Substantia nigra (tissue), 51 donors: ENCODE measurements at places on chromosomes 1 and 21.

- DNase-seq, result peak; percentile 61
Observed at GRCh38 chr1:46394108-46394871, at the start of gene FAAH. FAAH (plus strand) TSS chr1:46394317; CDS start chr1:46394349, 32 bp downstream.

DNA sequence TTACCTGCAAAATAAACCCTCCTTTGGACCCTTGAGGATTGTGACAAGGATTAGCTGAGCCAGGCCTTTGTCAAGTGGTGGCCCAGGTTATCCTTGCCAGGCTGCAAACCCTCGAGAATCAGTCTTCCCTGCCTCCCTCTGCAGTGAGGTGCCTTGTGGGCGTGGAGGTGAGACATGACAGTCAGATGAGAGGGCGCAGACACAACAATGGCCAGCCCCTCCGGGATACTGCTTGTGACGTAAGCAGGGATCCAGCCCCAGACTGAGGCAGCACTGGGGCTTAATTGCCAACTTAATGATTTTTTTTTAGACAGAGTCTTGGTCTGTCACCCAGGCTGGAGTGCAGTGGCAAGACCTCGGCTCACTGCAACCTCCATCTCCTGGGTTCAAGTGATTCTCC lies 104.6 kb downstream of the LAMC2 start:
- DNase-seq, result no peak

GRCh38 chr1:43379476-43379875 lies 10.1 kb downstream of the MED8 start:
- DNase-seq, result no peak

DNA sequence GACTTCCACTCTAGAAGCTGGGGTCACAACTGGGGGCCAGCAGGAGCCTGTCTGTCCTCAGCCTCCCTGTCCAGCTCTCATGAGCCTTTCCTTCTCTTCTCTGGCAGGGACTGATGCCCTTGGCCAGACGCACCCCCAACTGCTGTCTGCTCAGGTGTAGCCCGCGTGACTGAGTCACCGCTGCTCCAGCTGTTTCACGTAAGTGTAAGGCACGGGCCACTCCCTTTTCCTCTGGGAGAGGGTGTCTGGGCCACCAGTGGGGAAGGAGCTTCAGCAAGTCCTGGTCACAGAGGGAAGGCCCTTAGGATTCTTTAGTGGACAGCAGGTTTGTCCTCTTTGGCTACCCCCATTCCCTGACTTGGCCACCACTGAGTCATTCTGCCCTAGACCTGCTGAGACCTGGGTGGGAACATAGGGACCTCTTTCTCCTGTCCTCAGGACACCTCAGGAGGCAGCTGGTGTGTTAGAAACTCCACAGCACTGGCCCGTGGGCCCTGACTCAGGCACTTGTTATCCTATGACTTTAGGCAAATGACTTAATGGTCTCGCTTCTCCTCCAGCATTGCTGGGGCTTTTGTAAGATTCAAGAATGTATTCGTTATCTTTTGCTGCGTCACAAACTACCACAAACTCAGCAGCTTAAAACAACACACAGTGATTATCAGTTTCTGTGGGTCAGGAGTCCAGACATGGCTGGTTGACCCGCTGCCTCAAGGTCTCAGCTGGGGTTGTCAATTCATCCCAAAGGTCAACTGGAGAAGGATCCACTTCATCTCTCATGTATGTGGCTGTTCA lies 64.8 kb downstream of the FAM163A start:
- no peak for DNase-seq

GRCh38 chr1:117436513-117436912 lies 69.3 kb downstream of the MAN1A2 start:
- no peak for DNase-seq

- DNase-seq, result no peak
Observed at GRCh38 chr1:118961156-118961555, 27.0 kb downstream of the TBX15 start.

- no peak for DNase-seq
Observed at GRCh38 chr21:37463083-37463801, 96.7 kb downstream of the DYRK1A start.

DNA sequence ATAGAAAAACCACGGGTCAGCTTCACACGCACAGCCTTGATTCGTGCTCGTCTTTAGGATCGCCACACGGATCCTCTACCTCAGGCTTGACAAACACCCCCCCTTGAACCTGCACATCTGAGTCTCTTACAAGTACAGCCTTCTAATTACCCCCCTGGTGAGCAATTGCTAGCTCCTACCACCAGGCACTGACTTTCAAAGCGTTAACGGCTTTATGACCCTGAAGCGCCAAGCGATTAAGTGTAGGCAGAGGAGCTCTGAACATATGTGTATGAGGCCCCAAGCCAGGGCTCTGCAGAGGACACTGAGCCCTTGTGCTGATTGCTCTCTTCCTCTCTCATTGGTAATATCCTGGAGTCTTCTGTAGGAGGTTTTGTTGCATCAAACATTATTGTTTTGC lies 55.7 kb upstream of the EPHA8 start:
- DNase-seq, result no peak

GRCh38 chr1:148293651-148294050 lies 141.6 kb upstream of the NBPF11 start:
- DNase-seq, result no peak

GRCh38 chr1:222441066-222441465 lies 106.8 kb downstream of the HHIPL2 start:
- DNase-seq, result no peak

GRCh38 chr1:4662723-4663122 lies 8.3 kb downstream of the AJAP1 start:
- no peak for DNase-seq

DNA sequence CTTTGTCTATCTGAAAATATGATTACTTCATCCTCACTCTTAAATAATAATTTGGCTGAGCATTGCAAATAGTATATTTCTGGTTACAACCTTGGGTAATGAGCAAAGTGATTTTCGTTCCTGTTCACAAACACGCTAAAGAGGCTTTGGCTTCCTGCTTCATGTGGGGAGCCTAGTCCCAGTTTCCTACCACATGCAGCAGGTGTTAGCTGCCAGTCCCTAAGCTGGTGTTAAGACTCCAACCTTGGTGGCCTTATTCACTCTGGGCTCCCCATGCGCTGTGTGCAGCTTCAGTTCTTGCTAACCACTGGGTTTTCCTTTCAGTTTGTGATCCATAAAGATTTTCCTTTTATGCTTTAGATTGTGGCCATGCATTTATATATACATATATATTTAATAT lies 56.7 kb upstream of the BARHL2 start:
- no peak for DNase-seq

- DNase-seq, result no peak
Observed at GRCh38 chr1:45945426-45945825, 142.0 kb downstream of the MAST2 start.

- no peak for DNase-seq
Observed at GRCh38 chr1:14592004-14592631, 6.4 kb upstream of the KAZN start.

DNA sequence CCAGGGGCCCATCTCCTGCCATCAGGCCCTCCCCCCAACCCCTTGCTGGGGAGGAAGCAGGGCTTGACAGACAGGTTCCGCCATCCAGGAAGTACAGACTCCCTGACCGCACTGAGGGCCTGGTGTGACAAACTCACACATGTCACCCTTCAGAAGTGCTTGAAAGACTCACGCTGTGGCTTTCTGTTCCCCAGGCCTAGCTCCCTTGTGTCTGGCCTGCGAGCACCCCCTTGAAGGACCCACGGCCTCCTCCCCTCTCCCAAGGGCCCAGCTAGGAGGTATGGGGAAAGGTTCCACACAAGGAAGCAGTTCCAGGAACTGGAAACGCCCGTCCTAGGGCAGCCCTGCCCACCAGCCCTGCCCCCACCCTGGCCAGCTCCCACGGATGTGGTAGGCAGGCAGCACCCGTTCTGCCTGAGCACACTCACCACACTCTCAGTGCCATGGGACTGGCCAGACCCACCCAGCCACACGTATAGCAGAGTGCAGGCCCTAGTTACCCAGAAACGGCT lies 26.7 kb downstream of the SLC2A1 start:
- no peak for DNase-seq

DNA sequence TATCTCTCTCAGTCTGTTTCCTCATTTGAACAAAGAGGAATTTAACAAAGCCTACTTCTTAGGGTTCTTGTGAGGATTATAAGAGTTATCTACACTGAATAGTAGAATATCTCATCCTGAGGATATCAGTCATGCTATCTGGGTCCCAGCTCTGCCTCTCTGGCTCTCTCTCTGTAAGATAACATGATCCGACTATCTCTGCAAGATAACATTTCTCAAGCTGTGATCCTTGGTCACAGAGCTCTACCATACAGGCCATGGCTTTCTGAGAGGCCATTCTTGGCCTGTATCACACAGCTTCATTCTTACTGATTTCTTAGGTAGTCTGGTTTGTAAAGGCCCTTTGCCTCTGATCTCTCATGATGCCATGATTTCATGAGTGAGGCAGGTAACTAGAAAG lies 71.0 kb upstream of the TRABD2B start:
- no peak for DNase-seq

DNA sequence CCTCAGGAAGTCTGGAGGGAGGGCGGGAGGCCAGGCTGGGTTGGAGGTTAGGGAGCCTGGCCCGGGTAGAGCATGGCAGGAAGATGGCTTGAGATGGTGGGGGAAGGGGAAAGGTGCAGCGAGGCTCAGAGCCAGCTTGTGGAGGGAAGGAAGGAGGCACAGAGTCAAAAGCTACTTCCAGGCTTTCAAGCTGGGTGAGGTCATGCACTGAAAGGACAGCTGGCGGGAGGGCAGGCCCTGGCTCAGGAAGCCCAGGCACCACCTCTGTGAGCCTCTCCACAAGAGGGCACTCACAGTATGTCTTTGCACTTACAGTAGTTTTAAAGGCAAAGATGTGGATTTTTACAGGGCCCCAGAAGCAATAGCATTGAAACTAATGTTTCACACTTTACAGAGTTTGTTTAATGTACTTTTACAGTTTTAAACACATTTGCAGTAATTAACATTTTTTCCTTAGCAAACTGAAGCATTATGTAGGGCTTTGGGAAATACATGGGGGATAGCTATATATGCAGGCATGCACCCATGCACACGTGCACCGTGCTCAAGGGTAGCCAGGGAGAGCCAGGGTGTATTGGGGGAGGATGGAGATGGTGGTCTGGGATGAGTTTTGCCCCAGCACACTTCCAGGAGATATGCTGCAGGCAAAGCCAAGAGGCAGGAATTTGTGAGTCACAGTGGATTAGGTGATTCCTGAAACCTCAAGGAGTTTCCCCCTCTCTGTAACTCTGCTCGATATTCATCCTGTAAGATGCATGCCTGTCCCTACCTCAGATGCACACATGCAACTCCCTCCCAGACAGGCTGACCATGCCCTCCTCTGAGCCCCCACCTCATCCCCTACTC lies 6.1 kb upstream of the ADAM15 start:
- peak; percentile 58 for DNase-seq

DNA sequence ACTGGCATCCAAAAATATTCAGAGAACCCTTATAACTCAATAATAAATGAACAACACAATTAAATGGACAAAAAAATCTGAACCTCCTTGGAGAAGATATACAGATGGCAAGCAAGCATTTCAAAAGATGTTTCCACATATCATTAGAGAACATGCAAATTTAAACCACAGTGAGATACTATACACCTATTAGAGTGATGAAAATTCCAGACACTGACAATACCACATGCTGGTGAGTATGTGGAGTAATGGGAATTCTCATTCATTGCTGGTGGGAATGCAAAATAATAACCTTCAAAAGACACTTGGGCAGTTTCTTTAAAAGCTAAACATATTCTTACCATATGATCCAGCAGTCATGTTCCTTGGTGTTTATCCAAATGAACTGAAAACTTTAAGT lies 46.1 kb downstream of the HS2ST1 start:
- DNase-seq, result no peak

GRCh38 chr21:45209685-45210284 lies 77.9 kb downstream of the POFUT2 start:
- DNase-seq, result no peak
